ENCODE measurements at places on chromosomes 2 and 18. TPM values are rescaled to one million over a fixed set of nuclear protein-coding genes. Genes with fewer than 3 reads are reported as not detected.

GRCh38 chr18:73009691-73010090 is 141.9 kb upstream of the NETO1 start:
- DNase-seq, result no peak

- DNase-seq, result no peak
Observed at GRCh38 chr2:161199912-161200701, 39.9 kb downstream of the TANK start.

- DNase-seq, result no peak
Observed at GRCh38 chr2:160068906-160069305, 6.5 kb upstream of the PLA2R1 start.

The L3MBTL4 gene
- total RNA-seq, result 13.4 TPM

The C2orf66 gene
- total RNA-seq, result not detected

The CPS1 gene
- total RNA-seq, result 3.8 TPM

Data from spleen (tissue), 13 donors.